ENCODE measurements at places on chromosomes 13 and 19. TPM values are rescaled to one million over a fixed set of nuclear protein-coding genes. Genes with fewer than 3 reads are reported as not detected.

IGFL3 gene
- total RNA-seq, result not detected

JAK3 gene
- total RNA-seq, result 8.4 TPM

PRRG2 gene
- total RNA-seq, result 0.40 TPM

MCEMP1 gene
- total RNA-seq, result not detected

FLT3 gene
- not detected for total RNA-seq

KIR2DL4 gene
- not detected for total RNA-seq

PSG1 gene
- total RNA-seq, result not detected

GFY gene
- total RNA-seq, result not detected

ZNF699 gene
- total RNA-seq, result 12.4 TPM

RXFP2 gene
- total RNA-seq, result not detected

IGLON5 gene
- not detected for total RNA-seq

MEIOSIN gene
- total RNA-seq, result not detected

CSNK1G2 gene
- total RNA-seq, result 77.2 TPM

SLC8A2 gene
- 14.6 TPM for total RNA-seq
